ENCODE measurements at places on chromosomes 5 and 9.

GRCh38 chr5:136053336-136054141 is 24.8 kb downstream of the TGFBI start:
- DNase-seq: no peak

DNA sequence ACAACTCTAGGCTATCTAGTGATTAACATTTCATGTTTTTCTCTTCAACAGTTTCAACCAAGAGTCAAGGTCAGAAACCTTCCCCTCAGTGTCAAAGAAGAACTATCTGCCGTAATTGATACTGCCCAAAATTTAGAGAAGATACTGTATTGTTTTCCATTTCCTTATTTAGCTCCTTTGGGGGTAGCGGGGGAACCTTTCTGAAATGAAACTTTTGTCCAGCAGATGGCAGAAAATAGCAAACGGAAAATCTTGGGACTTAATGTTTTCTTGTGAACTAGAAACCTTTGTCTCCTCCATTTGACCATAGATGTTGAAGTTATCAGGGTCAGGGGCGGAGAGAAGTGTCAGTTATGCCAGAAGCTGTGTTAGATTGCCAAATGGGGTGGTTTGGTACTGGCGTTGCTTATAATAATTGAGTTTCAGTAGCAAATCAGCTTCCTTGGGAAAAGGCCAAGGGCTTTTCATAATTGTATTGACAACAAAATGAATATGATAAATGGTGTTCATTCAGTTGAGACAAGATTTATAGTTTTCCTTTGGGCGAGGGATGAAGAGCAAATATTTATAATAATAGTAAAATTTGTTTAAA is 101.7 kb upstream of the TLX3 start:
- no peak for DNase-seq

DNA sequence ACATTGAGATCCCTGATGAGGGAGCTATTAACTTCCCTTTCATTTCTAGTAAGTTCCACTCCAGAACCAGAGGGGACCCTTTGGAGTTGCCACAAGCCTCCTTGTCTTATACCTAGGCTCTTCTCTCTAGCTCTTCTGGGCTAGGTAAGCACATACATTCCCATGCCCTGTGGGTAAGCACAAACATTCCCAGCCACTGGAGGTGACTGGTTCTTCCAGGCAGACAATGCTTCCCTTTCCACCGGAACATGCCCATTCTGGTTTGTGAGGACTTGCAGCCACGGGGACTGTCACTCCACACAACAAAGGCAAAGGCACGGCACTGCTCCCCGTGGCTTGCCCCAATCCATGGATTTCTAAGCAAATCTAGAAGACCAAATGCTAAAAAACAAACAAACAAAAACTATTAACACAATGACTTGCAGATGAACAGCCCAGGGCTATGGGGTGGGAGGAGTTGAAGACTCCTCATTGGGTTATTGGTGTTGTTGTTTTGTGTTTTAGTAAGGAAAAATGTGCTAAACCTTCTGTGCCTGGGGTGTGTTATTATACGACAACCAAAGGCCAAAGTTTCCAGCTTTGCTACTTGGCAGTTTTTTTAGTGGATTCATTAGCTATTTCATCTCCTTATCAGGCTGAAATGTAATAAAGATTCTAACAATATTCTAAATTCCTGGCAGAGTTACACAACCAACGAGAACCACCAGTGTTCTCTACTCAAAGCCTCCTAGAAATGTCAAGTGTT is 276.2 kb downstream of the SYK start:
- DNase-seq: no peak

DNA sequence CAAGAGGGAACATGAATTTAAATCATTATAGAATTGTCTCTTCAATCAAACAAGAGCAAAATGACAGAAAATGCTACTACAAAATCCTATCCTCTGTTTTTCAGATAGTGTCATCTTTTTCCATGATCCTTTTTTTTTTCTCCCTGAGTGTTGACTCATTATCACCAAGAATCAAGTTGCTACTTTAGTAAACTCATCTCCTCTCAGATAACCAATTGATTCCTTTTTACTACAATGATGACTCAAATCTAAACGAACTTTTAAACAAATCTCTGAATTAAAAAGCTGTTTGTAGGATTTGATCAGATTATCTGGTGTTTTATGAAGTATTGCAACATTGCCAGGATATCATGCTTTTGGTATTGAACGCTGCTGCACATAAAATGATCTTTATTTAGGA is 23.9 kb upstream of the IL7R start:
- no peak for DNase-seq

DNA sequence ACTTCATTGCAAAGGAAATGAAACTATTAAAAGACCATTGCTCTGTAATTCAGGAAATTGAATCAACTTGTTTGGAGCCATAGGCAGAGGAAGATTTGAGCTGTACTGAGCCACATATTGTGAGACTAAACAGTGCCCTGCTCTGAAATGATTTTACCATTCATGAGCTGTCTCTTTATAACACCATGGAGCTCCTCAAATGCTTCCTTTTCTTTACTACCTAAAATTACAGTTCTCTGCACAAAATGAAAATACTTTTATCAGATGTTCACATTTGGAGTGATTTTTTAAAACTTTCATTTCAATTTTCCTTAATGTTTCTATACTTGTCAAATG is 97.9 kb downstream of the NLN start:
- no peak for DNase-seq

GRCh38 chr9:111232997-111233790 is 96.8 kb downstream of the OR2K2 start:
- DNase-seq: no peak
